Stimulated activated CD4-positive, alpha-beta T cell treated with anti-CD3 and anti-CD28 coated beads, Interleukin-12 subunit alpha, Interleukin-12 subunit beta, amount 100 ng/mL, for 4 hours (primary cell): ENCODE measurements at places on chromosomes 1 and 21.
A peak's percentile ranks its signal among the peaks of the same experiment; 100 is the strongest.

DNA sequence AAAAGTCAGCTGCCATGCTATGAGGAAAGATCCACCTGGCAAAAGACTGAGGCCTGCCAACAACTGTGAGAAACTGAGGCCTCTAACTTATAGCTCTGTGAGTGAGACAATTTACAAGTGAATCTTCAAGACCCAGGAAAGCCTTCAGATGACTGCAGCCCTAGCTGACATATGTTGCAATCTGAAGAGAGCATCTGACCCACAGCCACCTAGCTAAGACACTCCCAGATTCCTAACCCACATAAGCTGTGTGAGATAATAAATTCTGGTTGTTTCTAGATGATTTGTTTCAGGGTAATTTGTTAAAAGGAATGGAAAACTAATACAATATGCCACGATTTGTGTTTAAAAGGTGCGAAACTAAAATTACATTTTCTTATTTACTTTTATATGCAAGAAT, 55.1 kb downstream of the HFM1 start:
- DNase-seq: no peak

DNA sequence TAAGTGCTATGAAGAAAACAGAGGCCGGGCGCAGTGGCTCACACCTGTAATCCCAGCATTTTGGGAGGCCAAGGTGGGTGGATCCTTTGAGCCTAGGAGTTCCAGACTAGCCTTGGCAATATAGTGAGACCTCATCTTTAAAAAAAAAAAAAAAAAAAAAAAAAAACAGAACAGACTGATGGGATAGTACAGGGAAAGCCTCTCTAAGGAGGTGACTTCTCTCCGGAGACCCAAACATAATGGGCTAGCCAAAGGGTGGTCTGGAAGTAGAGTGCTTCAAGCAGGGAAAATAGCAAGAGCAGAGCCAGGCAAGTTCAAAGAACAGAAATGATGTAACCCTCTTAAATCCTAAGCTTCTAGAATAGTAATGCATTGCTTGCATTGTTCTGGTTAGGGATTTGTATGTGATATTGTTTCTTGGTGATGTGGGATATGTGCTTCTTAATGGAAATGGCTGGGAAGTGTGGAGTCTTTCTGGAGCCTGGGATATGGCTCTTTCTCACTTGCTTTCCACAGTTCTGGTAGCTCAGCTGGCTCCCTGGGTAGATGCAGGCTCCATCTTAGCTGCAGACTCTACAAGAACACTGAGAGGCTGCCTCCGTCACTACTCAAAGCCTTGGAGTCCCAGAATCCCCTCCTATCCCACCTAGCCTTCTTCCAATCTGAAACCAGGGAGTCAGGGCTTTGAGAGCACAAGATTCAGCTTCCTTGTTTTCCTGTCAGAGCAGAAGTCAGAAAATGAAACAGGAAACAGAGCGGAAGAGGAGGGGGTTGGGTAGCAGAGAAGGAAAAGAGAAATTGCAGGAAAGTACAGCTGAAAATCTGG, 1.9 kb upstream of the PIGV start:
- DNase-seq: no peak

DNA sequence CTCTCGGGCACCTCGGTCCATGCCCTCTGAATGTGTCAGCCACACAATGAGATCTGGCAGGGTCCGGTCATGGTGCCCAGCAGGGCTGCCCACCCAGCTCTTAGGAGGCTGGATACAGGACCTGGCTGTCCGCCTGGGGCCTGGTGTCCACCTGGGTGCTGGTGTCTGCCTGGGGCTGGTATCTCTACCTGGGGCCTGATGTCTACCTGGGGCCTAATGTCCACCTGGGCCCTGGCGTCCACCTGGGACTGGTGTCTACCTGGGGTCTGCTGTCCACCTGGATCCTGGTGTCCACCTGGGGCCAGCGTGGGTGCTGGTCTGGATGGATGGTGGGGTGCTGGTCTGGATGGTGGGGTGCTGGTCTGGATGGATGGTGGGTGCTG, 45.1 kb upstream of the ACTRT2 start:
- DNase-seq: no peak

- DNase-seq: peak; percentile 51
These were observed 28.6 kb downstream of the AKNAD1 start for GRCh38 chr1:108828074-108828961.

DNA sequence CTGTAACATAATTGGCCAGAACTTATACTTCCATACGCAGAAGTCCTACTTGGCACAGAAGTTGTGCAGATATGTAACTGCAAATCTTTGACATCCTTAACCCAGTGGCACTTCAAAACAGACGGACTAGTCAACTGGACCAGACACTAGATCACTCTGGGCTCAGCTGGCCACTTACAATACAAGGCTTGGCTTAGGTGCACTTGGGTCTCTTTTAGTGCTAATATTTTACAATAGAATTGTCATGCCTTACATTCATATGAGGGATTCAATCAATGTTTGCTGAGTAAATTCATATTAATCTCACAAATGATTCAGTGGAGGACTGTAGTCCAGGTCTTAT, 20.1 kb downstream of the XKR8 start:
- DNase-seq: no peak

DNA sequence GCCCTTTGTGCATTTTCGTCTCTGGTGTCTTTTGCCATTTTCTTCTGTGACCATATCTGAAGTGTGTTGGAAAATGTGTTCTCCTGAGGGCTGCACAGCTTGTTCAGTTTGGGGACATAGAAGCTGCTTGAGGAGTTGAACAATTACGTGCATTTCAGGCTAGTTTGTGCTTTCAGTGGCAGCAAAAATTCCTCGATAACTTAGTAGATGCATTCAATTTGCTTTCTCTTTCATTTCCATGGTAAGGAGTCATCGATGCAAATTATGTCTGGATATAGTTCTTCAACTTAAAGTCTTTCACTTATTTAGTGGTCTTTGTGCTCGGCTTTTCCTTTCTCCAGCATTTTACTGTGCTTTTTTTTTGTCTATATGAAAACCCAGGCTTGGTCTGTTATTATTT, 441.5 kb downstream of the PLA2G4A start:
- no peak for DNase-seq

GRCh38 chr1:150552128-150552910, 3.1 kb downstream of the ADAMTSL4 start:
- DNase-seq: no peak

DNA sequence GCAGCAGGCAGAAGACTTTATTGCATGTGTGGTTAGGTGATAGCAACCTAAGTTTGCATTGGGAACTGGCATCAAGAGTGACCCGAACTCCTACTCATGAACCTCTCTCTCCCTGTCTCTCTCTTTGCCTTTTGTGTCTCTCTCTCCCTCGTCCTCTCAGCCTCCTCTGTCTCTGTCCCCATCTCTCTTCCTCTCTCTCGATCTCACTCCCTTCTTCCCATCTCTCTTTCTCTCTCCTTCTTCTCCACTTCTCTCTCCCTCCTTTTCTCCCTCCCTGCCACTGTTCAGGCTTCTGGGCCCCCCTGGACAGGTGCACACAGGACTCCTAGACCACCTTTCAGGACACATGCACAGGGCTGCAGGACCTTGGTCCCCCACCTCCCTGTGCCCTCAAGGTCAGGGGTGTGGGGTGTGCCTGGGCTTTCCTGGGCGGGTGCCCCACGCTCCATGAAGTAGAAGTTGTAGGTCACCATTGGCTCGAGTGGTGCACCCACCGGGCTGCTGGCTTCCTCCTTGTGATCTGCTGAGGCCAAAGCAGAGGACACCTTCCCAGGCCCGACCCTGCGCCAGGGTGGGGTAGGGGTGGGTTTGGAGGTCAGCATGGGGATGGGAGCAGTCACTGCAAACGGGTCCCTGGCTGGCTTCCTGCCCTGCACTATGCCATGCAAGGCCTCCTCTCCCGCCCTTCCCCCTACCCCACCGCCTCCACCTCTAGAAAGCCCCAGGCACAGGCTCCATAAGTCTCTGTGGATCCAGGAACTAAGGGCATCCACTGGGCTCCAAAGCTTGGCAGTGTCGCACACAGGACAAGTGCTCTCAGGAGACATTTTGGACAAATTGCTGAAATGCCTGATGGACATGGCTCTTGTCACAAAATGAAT, 13.2 kb upstream of the ZBTB17 start:
- no peak for DNase-seq

DNA sequence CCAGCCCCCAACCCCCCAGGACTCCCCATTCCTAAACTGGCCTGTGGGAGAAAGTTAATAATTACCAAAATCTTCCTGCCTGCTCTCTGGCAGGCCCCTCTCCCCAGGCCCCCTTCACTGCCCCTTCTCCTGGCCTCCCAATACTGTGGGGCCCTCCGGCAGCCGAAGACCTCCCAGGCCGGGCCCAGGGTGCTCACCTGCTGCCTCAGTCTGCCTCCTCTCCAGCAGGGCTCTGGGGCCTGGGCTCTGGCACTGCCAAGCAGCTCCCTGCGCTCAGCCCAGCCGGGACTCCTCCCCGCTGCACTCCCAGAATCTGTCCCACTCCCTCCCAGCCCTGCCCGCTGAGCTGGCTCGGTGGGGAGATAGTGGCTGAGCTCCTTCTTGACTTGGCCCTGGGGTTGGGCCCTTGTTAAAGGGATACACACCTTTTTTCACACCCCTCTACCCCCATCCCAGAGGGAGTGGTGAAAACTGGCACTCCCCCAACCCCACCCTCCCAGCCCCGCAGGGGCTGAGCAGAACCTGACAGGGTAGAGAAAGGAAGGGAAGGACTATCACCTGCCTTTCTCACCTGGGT, at the start of gene S100A16:
S100A16 (minus strand) TSS at position 383 of the 577 bp plus-strand sequence. CDS start 4,986 bp downstream, outside the sequence.
- no peak for DNase-seq

DNA sequence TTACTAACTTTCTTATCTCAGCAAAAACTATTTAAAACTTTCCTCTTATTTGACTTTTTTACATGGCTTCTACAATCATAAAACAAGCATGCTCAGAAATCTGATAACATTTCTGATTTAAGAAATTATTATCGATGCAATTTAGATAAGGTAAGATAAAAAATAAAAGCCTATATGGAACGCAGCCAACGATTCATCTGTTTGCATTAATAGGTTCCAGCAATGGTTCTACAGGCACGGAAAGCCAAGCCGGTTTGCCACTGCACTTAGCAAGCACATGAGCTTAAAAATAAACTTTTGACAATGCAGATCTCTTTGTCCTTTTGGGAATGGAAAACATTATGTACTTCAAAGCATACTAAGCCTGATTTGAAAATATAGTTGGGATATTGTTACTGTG, 77.5 kb upstream of the KCNK2 start:
- no peak for DNase-seq

- no peak for DNase-seq
These were observed 470 bp downstream of the TNR start for GRCh38 chr1:175742790-175743459.

GRCh38 chr1:192461684-192462083, 113.9 kb upstream of the RGS1 start:
- DNase-seq: no peak

- DNase-seq: no peak
These were observed 10.4 kb upstream of the MRPL9 start for GRCh38 chr1:151773702-151774101.

- no peak for DNase-seq
These were observed 203.2 kb downstream of the C1orf94 start for GRCh38 chr1:34379911-34380310.

GRCh38 chr1:12555411-12556367, 62.3 kb downstream of the DHRS3 start:
- DNase-seq: no peak

- DNase-seq: no peak
These were observed 3.3 kb downstream of the SSBP3 start for GRCh38 chr1:54402896-54403295.

- DNase-seq: no peak
These were observed 1.6 kb upstream of the ENO1 start for GRCh38 chr1:8879922-8880676.

- DNase-seq: no peak
These were observed 67.2 kb downstream of the SYDE2 start for GRCh38 chr1:85133565-85134159.

DNA sequence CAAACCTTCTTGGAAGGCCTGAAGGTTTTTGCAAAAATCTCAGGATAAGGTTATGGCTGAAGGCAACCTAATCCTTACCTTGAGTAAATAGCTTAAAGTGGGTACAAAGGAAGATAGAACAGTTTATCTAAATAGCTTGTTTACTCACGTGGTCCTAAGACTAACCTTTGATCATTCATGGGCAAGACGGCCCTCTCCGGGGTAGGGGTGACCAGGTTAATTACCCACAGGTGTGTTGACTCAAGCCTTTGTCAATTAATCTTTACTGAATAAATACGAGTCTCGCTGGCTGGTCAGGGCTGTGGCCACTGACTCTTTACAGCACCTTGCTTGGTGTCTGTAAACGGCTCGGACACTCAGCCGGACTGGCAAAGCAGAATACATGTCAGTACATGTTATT, 10.8 kb downstream of the AADACL4 start:
- DNase-seq: no peak

- peak; percentile 42 for DNase-seq
These were observed at the start of gene SFN for GRCh38 chr1:26862781-26863684. TSS of gene SFN (plus strand) at chr1:26863149. CDS start at chr1:26863213, 64 bp downstream.

GRCh38 chr1:158335213-158335532, 3.8 kb upstream of the CD1B start:
- no peak for DNase-seq

GRCh38 chr1:229768232-229768631, 142.2 kb downstream of the URB2 start:
- no peak for DNase-seq

- DNase-seq: no peak
These were observed 16.5 kb upstream of the IFFO2 start for GRCh38 chr1:18972991-18973390.

- DNase-seq: no peak
These were observed 11.2 kb upstream of the MX2 start for GRCh38 chr21:41350436-41351155.
